ENCODE measurements at places on chromosomes 6 and 20.

DNA sequence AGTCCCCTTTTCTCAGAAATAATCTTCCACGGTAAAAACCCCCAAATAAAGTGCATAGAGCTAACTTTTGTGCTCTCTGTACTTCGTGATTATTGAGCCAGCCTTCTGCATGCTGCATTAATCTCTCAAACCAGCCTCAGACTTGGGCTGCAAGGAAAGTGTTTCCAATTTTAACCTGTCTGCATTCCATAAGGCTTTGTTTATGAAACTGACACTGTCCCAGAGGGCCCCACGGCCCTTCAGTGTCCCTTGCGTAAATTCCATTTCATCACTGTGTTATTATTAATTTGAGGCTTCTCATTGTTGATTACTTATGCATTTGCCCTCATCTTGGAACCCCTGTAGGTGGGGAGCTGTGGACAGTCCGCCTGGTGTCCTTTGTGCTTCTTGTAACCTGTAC, 15.6 kb upstream of the SNRPB2 start:
- no peak for DNase-seq

DNA sequence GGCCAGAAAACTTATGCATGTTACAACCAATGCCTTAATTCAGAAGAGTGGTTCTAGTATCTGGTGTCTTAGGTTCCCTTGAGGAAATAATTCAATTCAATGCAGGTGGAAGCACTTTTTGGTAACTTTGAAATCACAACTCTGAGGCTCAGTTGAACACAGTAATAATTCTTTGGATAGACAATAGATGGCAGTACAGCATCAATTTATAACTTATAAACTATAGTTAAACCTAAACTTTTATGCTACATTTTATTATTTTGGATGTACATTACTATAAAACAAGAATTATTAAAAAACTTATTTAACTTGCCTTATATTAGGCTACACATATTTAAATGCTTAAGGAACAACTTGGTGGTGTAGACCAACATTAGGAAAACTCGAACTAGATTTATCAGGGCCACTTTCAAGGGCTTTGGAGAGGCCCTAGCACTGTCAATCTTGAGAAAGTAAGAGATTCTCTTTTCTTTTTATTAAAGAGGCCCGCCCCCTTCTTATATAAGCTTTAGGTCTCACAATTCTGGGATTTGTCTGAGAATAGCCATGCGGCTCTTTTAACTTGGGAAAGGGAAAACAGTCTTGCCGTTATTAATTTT, 85.9 kb downstream of the CRYBG1 start:
- no peak for DNase-seq

DNA sequence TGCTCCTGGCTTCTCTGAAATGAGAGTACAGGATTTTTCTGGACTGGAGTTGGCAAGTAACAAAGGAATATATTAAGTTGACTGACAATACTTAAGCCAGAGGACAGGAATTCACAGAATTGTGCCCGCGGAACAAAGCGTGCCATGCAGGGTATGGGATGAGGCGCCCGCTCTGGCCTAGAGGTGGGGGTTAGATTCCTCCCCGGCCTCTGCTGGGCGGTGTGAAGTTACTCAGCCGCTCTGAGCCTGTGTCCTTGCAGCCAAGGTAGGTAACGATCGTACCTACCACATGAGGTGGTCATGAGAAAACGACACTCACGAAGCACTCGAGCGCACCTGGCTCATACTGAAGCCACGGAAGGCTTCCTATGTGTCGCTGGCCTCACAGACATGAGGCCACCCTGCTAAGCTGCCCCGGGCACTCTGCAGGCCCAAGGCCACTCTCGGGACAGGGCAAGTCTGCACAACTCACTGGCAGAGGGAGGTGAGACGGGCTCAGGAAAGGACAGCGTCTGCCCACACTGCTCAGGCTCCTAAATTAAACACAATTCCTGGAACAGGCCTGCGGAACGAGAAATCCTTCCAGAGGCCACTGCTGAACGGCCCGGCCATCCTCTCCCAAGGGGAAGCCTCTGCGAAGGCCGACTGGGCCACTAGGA, 70.8 kb downstream of the PSMG4 start:
- no peak for DNase-seq

- peak; percentile 68 for DNase-seq
Measured at GRCh38 chr6:43093436-43094289, 17.5 kb downstream of the PTK7 start.

DNA sequence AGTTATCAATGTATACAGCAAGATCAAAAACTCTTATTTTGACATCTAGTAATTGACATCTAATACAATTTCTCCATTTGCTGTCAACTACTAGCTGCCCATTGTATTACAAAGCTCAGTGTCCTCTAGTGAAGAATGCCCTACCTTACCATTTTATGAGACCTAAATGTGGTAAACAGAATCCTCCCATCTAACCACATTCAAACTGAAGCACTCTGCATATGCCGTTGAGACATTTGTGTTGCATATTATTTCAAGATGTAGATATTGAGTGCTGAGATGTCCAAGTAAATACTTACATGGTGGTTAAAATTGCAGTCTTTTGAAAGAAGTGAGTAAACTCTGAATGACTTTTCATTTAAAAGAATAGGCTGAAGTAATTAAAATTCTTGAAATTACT, 597 bp upstream of the GLYATL3 start:
- no peak for DNase-seq

- DNase-seq = no peak
Measured at GRCh38 chr6:112432853-112433252, 85.7 kb downstream of the RFPL4B start.
